ENCODE measurements at places on chromosomes 4 and X.

DNA sequence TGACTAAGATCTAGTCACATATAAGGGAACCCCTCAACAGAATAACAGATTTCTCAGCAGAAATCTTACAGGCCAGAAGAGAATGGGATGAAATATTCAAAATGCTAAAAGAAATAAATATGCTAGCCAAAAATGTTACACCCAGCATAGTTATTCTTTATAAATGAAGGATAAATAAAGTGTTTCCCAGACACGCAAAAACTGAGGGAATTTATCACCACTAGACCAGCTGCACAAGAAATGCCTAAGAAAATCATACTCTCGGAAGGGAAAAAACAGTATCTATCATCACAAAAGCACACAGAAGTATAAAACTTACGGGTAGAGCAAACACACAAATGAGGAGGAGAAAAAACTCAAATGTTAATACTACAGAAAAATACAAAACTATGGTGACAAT is 162.1 kb downstream of the HHIP start:
- DNase-seq: no peak

DNA sequence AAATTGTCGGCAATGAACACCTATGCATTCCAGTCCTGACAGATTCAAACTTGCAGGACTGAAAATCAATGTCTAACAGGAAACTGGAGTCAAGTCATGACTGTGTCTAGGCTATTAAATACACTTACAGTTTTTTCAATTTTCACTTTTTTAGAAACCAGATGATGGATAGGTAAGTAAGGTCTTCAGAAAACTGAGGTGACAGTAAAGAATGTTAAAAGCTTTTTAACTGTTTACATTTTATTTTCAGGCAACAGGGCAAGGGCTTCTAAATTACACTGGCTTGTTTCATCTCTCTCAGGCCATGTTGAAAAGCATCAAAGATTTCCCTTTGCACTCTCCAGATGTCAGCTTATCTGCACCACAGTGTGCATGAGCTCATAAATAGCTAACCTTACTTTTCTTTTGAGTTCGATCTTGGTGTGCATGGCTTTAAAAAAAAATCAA is 65.2 kb downstream of the SEC24D start:
- DNase-seq: no peak

- DNase-seq: no peak
These were observed 300.5 kb downstream of the TRIML1 start for GRCh38 chr4:188439641-188440311.

GRCh38 chrX:135307171-135307570 is 2.1 kb upstream of the ETDC start:
- DNase-seq: no peak

GRCh38 chr4:83932750-83933391 is 397.0 kb downstream of the GPAT3 start:
- DNase-seq: no peak

DNA sequence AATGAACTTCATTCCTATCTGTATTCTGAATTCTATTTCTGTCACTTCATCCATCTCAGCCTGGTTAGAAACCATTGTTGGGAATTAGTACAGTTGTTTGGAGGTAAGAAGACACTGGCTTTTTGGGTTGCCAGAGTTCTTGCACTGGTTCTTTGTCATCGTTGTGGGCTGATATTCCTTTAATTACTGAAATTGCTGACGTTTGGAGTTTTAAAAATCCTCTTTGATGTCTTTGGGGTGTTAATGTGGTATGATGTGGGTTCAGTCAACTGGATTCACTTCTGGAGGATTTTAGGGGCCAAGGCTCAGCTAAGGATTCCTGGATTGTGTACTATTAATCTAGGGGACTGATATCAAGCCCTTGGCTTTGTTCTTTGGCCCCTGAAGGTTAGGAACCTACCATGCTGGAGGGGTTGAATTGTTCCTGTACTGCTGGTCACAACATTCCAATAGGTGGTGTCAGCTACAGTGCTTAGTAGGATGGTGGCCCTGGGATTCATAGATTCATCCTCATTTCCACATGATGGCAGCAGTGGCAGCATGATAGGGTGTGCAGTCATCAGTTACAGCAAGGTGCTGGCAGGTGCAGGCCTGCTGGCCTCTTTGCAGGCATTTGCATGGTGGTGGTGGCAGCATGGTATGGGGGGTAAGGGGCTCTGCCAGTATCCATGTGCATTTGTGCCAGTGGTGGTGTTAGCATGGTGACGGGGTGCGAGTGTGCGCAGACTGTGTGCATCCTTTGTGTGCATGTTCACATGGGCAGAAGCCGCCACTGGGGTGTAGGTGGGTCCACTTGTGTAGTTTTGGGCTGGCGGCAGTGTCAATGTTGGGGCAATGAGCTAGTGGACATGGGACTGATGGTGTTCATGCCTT is 301.3 kb downstream of the TEX13C start:
- DNase-seq: no peak

GRCh38 chr4:7196288-7196651 is 3.9 kb downstream of the SORCS2 start:
- no peak for DNase-seq

GRCh38 chr4:6802626-6803025 is 20.1 kb downstream of the KIAA0232 start:
- no peak for DNase-seq

GRCh38 chrX:133676344-133677122 is 261.2 kb upstream of the GPC4 start:
- DNase-seq: no peak

Measured in BJ (cell line).